Activated CD4-positive, alpha-beta T cell treated with anti-CD3 and anti-CD28 coated beads for 36 hours (primary cell): ENCODE measurements at places on chromosomes 5 and 9. TPM values are rescaled to one million over a fixed set of nuclear protein-coding genes. Genes with fewer than 3 reads are reported as not detected.

GPR150 gene
- 0.46 TPM for total RNA-seq

VCAN gene
- total RNA-seq, result not detected

C9 gene
- total RNA-seq, result not detected

BAG1 gene
- total RNA-seq, result 65.8 TPM

CDH9 gene
- not detected for total RNA-seq

CEL gene
- 0.98 TPM for total RNA-seq
